Fibroblast of skin of right quadriceps (primary cell): ENCODE measurements at places on chromosomes 16 and 17.

DNA sequence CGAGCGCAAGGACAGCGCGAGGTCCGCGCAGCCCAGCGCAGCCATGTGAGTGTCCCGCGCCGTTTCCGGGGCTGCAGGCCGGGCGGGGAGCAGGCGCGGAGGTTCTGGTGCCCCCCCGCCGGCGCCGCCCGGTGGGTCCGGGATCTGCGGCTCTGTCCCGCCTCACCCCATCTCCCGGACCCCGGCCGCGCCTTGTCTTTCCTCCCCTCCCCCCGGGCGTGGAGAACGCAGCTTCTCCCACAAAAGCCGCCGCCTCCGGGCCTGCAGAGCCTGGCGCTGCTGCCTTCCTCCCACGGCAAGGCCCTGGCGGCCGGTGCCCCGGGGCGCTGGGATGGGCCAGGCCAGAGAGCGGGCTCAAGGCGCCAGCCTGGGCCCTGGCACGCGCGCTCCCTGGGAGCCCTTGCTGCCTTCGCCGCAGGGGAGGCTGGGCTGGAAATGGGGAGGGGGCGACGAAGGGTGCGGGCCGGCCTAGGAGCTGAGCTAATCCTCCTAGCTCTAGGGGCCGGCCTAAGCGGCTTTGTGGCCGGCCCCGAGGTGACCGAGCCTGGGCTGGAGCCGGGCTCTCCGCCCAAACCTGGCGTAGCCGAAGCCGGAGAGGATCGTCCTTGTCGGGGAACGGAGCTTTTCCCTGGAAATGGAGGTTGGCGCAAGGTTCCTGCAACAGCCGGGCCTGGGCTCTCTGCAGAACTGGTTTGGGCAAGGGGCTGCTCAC is 397 bp downstream of the RIPOR1 start:
- DNase-seq = no peak

- DNase-seq = no peak
Observed at GRCh38 chr17:50288306-50288705, 14.0 kb downstream of the TMEM92 start.

DNA sequence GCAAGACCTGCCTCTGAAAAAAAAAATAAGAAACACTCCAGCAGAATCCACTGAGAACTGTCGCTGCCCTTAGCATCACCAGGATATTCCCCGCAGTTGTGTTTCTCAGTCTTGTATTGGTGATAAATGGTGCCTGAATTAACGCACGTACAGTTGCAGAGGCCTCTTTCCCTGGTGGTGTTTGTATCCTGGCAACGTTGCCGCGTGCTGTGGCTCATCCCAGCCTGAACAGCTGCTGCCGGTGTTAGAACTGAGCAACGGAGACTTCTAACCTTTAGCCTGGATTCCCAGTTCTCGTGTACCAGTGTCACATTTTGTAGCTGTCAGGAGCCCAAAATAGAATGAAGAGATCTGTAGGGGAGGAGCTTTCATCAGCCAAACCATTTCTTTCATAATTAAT is 4.8 kb downstream of the MLYCD start:
- no peak for DNase-seq

GRCh38 chr16:9870962-9871361 is 311.3 kb downstream of the GRIN2A start:
- DNase-seq = no peak

- no peak for DNase-seq
Observed at GRCh38 chr16:86244158-86244557, 266.2 kb upstream of the FOXF1 start.

GRCh38 chr16:57732037-57732436 is 3.5 kb upstream of the KATNB1 start:
- DNase-seq = peak; percentile 48

- peak; percentile 74 for DNase-seq
Observed at GRCh38 chr16:83533193-83533592, 274.6 kb upstream of the HSBP1 start.

DNA sequence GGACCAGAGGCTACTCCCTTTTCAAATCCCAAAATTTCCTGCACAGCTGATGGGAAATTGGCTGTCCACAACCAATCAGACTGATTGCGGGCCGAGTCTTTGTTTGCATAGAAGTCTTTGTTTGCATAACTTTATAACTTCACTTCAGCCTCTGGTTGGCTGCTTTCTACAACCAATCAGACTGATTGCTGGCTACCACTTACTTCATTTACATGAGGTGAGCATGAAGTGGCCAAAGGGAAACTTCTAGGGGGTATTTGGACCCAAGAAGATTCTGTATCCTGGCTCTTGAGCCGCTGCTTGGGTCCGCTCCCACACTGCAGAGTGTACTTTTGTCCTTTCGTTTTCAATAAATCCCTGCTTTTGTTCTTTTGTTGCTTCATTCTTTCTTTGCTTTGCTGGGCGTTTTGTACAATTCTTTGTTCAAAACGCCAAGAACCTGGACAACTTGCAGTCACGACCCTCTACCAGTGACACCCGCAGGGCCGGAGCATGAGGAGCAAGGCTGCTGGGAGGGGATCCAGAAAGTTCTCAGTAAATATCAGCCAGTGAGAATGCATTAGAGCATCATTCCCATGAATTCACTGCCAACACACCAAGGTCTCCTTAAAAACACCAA is 67.5 kb downstream of the IQCK start:
- no peak for DNase-seq

- DNase-seq = no peak
Observed at GRCh38 chr17:8124350-8125153, 646 bp upstream of the HES7 start.

DNA sequence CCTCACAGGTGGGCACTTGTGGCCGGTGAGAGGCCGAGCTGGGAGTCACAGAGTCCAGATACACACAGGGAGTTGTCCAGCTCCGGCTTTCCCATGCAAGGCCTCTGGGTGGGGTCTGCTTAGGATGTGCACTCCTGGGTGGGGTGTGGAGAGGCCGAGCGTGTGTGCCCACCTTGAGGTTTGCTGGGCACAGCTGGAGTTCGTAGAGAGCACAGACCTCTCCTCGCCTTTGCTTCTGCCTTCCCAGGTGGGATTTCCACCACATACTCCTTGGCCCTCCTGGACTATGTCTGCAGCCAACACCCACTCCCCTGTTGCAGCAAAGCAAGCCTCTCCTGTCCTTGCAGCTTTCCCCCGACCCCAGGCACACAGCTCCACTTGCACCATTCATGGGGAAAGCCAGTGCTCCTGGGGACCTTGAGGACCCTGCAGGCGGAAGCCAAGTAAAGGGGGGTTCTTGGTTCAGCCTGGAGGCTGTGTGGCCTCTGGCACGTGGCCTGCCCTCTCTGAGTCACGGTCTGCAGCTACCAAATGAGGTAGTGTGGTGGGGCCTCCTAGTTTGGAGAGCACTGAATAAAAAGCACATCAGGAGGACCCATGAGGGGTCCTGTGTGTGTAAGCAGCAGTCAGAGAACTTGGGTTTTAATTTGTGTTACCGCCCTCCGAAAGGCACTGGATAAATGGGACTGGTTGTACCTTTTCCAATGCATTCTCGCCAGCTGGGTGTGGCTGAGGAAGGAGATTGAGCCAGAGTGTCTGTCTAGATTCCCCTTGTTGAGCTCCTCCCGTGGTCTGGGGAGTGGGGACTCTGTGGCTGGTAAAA is 31.5 kb downstream of the MPRIP start:
- DNase-seq = peak; percentile 10

DNA sequence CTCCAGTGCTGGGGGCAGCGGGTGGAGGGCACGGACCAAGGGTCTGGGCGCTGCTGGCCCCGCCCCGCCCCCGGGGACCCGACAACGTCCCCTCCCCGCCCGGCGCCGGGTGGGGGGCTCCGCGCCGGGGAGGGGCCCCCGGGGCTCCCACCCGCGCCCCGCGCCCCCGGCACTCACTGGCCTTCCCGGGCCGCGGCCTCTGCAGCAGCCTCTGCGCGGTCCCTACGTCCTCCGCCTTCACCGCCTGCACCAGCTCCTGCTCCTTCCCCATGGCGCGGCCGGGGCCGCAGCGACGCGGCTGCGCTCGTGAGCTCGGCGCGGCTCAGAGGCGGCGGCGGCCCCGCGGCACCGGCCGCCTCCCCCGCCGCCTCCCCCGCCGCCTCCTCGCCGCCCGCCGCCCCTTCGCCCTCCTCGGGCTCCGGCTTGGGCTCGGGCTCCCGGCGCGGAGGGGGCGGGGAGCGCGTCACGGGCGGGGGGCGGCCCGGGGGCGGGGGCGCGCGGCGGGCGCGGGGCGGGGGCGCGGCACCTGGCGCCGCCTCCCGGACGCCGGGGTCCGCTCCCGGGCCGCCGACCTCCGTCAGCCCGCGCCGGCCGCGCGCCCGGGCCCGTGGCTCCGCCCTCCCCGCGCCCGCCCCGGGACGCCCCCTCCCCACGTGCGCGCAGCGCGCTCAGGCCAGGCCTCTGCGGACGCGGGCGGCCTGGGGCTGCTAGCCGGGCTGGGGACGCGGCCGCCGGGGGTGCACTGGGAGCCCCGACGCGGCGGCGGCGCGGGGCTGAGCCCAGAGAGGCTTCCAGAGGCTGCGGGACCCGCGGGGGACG is at the start of gene CASKIN1:
TSS of gene CASKIN1 (minus strand) at position 444 of the 819 bp plus-strand sequence. CDS start at position 271, 173 bp downstream.
- no peak for DNase-seq

- peak; percentile 97 for DNase-seq
Observed at GRCh38 chr17:81422776-81423697, 27.8 kb downstream of the BAHCC1 start.

DNA sequence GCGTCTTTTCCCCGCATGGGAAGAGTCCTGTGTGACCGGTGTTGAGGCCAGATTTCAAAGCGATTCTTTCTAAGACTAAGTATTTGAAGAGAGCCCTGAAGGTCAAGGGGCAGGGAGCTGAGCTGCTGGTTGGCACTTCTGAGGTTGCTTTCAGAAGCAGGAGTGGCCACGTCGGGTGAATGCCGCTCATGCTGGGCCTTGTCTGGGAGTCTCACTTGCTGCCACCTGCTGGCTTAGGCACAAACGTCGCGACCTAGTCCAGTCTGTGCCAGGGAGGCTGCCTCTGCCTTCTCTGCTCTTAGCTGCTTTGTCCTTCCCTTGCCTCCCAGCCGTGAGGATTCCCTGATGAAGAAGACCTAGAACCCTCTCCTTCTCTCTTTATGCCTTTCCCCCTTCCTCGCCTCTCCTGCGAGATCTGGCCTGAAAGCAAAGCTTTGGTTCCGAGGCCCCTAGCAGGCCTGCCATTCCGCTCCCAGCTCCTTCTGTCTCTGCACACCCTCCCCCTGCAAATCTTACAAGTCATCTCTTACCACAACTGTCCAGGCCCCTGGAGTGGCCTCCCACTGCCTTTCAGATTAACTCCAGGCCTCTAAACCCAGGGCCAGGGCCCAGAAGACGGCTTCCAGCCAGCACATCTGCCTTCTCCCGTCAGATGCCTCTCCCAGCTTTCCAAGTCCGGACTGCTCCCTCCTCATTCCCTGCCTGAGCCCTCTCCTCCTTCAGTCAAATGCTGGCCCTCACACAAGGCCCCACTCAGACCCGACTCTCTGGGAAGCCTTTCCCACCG is 11.4 kb downstream of the CTNS start:
- DNase-seq = peak; percentile 52

- DNase-seq = peak; percentile 91
Observed at GRCh38 chr17:40451420-40451819, 8.2 kb downstream of the IGFBP4 start.

DNA sequence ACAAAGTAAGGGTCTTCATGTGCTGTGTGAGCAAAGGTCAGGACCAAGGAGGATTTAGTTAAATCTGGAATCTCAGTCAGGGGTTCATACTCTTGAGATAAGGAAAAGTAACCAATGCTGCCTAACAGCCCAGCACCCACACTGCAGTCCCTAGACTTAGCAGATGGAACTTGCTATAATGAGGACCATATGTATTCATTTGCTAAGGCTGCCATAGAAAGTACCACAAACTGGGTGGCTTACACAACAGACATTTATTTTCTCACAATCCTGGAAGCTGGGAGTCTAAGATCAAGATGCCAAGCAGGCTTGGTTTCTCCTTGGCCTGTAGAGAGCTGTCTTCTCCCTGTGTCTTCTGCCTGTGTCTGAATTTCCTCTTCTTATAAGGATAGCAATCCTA is 20.8 kb downstream of the ZP2 start:
- peak; percentile 69 for DNase-seq

DNA sequence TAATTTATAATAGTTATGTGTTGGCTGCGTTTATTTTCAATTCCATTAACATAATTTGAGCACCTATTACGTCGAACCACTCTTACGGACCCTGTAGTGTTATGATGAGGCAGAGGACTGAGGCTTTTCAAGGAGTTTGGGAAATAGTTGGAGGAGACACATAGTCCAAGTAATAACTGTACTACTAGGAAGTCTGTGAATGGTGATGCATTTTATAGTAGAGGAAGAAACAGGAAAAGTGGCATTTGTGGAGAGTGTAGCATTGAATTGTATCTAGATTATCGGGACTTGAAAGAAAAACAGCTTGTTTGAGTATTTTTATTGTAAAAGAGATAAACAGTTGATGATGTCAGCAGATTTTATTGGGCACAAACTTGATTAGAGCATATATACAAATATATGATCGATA is 1.7 kb downstream of the NFATC3 start:
- no peak for DNase-seq

GRCh38 chr17:60305141-60305540 is 86.8 kb downstream of the USP32 start:
- no peak for DNase-seq

GRCh38 chr17:60846175-60846574 is 168.5 kb downstream of the BCAS3 start:
- no peak for DNase-seq

DNA sequence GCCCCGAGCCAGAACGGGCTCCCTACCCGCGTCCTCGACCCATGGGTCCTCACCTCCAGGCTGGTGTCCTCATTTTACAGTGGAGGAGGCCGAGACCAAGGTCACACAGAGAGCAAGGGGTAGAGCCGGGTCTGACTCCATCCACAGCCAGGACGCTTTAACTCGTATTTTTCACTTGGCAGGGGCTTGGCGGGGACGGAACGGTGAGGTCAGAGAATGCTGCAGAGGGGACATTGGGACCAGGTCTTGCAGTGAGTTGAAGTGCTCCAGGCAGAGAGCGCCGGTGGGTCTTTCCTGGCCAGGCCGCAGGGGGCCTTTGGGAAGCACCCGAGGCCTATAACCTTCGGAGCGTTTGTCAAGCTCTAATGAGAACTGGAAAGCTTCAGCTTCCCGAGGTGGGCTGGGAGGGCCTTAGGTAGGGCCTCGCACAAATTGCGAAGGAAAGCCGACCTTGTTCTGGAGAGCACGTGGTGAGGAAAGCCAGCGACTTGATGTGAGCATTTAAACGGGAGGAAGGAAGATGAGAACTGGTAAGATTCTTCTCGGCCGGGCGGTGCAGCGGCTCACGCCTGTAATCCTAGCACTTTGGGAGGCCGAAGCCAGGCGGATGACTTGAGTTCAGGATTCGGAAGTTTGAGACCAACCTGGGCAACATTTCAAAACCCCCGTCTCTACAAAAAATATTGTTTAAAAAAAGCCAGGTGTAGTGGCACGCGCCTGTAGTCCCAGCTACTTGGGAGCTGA is 908 bp upstream of the CLUH start:
- no peak for DNase-seq

DNA sequence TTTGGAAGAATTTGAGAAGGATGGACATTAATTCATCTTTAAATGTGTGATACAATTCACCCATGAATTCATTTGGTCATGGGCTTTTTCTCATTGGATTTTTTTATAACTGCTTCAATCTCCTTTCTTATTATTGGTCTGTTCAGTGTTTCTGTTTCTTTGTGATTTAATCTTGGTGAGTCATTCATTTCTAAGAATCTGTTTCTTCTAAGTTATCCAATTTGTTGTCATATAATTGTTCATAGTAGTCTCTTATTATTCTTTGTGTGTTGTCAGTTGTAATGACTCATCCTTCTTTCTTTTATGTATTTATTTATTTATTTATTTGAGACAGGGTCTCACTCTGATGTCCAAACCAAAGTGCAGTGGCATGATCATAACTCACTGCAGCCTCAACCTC is 146.1 kb upstream of the ZNF267 start:
- DNase-seq = no peak
